CD4-positive, alpha-beta T cell treated with Interleukin-4 for 4 hours (primary cell): ENCODE measurements at places on chromosomes 7 and 10.
A peak's percentile ranks its signal among the peaks of the same experiment; 100 is the strongest.

GRCh38 chr7:19011212-19011611 lies 106.2 kb downstream of the TWIST1 start:
- no peak for DNase-seq

DNA sequence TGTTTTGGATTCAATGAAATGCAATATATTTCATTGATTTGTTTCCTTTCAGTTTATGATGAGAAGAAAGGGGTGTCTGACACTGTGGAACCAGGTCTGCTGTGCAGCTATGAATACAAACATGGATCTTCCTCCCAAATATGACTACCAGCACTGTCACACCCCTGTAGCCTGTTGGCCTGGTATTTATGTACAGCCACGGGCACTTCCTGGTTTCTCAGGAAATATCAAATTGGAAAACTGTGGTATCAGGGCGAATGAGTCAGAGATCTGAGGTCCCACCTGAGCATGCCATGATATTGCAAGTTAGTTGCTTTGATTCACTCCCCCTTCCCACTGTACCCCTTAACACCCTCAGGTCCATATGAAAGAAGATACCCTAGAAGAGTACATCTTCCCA lies 87.8 kb downstream of the DNMBP start:
- DNase-seq = no peak

DNA sequence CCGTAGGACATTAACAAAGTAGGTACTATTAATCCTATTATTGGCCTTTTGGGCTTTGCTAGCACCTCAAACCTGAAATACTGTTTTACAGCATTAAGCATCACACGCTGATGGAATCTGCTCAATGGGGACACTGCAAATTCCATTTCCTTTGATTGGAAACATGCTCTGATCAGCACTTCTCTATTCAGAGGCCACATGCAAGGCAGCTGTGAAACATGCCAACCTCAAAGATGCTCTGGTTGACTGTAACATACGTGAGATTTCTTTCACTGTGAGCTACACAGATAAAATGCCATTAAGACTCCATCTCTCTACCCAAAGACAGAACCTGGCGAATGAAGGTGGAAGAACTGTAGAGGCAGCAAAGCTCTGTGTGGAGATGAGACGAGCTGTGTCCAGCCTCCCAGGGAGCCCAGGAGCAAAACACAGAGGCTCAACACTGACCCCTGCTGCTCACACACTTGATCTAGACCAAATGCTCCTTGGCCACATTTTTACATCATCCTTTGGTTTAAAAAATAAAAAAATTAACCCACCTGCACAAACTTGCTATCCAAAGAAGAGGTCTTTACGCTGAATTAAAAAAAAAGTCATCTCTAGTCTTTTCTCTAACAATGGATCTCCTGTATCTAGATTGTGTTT lies 8.0 kb downstream of the RSU1 start:
- DNase-seq = peak; percentile 50

- DNase-seq = no peak
Observed at GRCh38 chr7:152677808-152678670, 2.1 kb upstream of the XRCC2 start.

DNA sequence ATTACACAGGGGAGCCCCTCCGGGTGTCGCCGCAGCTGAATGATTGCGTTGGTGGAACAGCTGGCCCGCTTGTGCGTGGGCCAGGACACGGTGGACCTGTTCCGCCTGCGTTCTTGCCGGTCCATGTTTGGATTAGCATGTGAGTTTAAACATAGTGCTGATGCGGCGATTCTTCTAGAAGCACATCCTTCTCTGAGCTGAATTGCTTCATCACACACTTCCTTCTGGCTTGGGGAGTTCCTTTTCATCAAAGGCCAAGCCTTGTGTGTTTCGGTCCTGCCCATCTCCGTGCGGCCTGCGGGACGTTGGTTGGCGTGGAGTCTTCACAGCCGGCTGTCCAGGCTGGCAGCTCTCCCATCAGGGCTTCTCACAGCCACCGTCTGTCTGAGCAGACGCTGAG lies 45.5 kb upstream of the SLC29A4 start:
- DNase-seq = no peak

DNA sequence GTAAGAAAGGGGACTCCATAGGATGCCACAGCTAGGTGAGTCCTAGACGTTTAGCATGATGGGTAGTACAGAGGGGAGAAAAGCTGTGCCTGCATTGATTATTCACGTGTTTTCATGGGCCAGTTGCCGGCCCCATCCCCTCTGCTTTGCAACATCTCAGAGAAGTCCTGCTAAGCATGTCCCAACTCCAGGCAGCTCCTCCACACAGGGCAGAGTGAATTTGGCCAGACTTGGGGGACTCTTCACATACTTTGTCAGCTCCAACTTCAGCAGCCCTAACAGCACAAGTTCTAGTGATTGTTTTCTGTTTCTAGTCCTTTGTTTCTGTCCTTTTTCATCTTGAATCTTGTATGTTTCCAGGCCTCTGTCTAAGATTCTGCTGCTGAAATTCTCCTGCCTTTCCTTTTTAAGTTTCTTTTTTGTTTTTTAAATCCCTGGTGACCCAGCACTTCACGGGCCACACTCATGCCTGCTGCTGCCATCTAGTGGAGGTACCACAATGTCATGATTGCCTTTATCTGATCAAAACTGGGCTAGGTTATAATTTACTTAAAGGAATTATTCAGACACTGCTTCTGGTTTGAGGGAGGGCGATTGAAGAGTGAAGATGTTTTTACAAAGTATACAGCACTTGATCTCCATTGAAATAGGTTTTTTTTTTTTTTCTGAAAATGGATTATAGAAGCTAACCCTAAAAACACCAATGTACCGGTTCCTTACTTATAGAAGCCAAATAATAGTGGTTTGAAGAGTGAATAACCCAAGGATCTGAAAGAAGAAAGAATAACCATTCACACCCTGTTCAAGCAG lies 276.9 kb downstream of the CSTF2T start:
- DNase-seq = peak; percentile 29

DNA sequence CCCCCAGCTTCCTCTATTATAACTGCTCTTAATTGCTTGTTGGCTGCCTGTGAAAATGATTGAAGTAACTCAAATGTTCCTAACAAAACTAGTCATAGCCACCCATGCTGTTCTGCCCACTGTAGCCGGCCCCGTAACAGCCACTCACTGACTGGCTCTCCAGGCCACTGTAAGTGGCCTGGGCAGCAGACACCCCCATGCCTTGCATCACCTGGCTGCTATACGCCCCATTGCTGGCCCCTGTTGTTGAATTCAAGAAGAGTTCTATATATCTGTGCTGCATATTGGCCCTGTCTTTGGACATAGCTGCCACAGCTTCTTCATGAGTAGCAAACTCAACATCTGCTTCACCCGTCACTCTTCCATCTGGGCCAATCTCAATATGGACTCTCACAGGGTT lies 15.1 kb downstream of the FXYD4 start:
- no peak for DNase-seq

DNA sequence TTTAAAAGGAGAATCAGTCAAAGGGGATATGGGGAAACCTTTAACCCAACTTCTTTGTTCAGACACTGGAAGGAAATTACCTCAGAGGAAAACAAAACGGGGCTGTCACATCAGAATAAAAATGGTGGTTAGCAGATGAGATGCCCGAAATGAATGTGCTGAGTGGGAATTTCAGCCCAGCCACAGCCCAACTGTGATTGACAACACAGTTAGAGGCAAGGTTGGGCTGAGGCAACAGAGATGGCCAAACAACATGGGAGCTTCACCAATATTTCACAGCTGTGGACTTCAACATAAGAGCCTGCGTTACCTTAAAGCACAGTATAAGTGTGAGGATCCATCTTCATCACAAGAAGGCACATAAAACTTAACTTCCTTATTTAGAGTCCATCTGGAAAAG lies 133.5 kb upstream of the PTPRZ1 start:
- DNase-seq = no peak

GRCh38 chr7:139846297-139846696 lies 17.2 kb downstream of the TBXAS1 start:
- DNase-seq = no peak

- no peak for DNase-seq
Observed at GRCh38 chr10:126160571-126160970, 227.7 kb downstream of the ADAM12 start.
